Kidney (tissue), 22 donors: ENCODE measurements at places on chromosomes 16 and 17. TPM values are rescaled to one million over a fixed set of nuclear protein-coding genes. Genes with fewer than 3 reads are reported as not detected.

GRCh38 chr16:13992322-13992721 lies 72.4 kb downstream of the ERCC4 start:
- no peak overlapping the region for H3K27ac ChIP-seq
- no peaks in the 10 kb centered on the region for H3K4me1 ChIP-seq
- no peaks in the 10 kb centered on the region for H3K36me3 ChIP-seq
- no peak for DNase-seq
- no peaks in the 10 kb centered on the region for H3K27me3 ChIP-seq

GRCh38 chr16:79658301-79659033 lies 57.9 kb upstream of the MAF start:
- no peak overlapping the region for H3K27ac ChIP-seq
- H3K36me3 ChIP-seq = no peaks in the 10 kb centered on the region
- no peak for DNase-seq
- no peaks in the 10 kb centered on the region for H3K27me3 ChIP-seq
- no peak overlapping the region for H3K4me3 ChIP-seq
- no peaks in the 10 kb centered on the region for H3K4me1 ChIP-seq

- no peak overlapping the region for H3K4me3 ChIP-seq
- H3K4me1 ChIP-seq = no peaks in the 10 kb centered on the region
- DNase-seq = no peak
Observed at GRCh38 chr16:3492356-3492755, 2.9 kb downstream of the C16orf90 start.

DNA sequence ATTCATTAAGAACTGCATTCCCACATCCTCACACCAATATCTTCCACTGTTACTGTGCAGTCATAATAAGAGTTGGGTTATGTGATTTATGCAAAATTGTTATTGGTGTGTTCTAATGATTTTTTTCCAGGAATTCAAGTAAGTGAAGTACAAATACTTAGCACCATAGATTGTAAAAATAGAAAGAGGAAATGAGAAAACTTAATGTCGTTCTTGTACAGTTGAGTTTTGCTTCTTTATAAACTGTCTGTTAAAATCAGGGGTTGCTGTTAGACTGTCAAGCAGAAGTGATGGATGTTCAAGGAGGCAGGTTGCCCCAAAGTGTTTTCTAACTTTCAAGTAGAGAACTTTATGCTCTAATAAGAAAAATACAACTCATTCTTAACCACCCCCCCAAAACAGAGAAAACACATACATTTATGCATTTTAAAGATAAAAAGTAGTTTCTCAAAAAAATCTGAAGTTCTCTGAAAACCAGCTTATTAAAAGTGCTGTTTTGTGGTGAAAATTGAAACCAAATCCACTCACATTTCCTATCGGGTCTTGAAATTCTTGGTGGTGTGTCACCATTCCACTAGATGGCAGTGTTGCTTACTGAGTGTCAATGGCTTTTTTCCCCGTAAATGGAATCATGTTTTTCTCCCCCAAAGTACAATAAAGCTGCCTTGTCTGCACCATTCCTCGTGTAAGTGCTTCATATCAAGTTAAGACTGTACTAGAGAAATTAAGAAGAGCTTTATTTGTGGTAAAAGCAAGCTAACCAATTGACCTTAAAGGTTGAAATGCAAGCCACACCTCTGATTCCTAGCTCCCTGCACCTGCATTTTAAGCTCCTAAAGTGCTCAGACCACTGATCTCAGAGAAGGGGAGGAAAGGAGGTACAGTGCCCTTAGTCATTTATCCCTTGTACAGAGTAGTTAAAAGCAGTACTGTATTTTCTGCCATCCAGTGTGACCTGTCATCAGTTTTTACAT lies 4.7 kb upstream of the IGSF6 start:
- H3K36me3 ChIP-seq = no peaks in the 10 kb centered on the region
- DNase-seq = no peak
- H3K4me3 ChIP-seq = no peak overlapping the region
- H3K4me1 ChIP-seq = peaks cover 3% of the 10 kb centered on the region

DNA sequence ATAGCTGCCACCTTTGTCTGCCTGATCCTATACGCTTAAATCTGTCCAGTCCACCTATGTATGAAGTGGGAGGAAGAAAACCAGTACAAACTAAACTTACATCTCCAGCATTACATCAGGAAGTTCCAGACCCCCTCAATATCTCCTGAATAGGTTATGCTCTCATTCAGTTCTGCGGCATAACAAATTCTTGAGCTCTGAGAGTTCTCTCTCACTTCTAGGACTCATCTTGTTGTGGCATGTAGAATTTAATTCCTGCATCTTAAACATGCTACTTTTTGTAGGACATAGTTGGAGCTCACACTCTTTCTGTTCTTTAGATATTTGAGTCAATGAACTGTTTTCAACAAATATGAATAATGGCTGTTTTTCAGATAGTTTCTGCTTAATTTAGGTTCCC lies 662.5 kb downstream of the CDH11 start:
- no peak overlapping the region for H3K4me3 ChIP-seq
- no peak for DNase-seq
- H3K36me3 ChIP-seq = no peaks in the 10 kb centered on the region
- H3K27me3 ChIP-seq = no peaks in the 10 kb centered on the region

DNA sequence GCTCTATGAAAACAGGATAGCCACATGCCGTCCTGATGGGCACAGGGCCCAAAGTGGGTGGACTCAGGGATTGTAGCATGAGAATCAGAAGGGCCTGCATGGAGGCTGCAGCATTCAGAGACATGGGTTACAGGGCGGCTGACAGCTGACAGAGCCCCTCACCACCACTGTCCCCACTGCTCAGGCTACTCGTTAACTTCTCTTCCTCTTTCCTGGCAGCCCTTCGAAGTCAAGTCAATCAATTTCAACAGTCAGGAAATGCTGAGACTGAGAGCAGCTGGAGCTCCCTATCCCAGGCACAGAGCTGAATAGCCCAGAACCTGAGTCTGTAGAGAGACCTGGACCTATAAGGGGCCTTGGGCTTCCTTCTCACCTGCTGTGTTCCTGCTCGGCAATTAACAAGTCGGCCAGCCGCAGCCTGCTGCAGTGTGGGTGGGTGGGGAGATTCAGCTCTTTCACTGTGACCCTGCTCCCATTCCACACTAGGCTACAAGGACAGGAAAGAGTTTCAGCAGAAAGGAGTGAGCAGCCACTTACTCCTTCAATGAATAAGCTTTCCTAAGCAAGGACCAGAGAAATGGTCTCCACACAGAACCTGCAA lies 76.9 kb downstream of the TEX14 start:
- H3K36me3 ChIP-seq = no peaks in the 10 kb centered on the region
- DNase-seq = no peak
- no peaks in the 10 kb centered on the region for H3K27me3 ChIP-seq
- H3K4me1 ChIP-seq = no peaks in the 10 kb centered on the region
- H3K4me3 ChIP-seq = no peak overlapping the region

Gene INCA1
- total RNA-seq = 1.5 TPM
